Activated CD4-positive, alpha-beta memory T cell treated with anti-CD3 and anti-CD28 coated beads, Interleukin-2, amount 10 ng/mL, durations not matched to agents 7 days and 5 days (primary cell): ENCODE measurements at places on chromosomes 3 and 15.

GRCh38 chr3:23252122-23252521, 49.0 kb downstream of the UBE2E2 start:
- DNase-seq, result no peak

GRCh38 chr3:117133066-117133465, 423.5 kb downstream of the TUSC7 start:
- DNase-seq, result no peak

DNA sequence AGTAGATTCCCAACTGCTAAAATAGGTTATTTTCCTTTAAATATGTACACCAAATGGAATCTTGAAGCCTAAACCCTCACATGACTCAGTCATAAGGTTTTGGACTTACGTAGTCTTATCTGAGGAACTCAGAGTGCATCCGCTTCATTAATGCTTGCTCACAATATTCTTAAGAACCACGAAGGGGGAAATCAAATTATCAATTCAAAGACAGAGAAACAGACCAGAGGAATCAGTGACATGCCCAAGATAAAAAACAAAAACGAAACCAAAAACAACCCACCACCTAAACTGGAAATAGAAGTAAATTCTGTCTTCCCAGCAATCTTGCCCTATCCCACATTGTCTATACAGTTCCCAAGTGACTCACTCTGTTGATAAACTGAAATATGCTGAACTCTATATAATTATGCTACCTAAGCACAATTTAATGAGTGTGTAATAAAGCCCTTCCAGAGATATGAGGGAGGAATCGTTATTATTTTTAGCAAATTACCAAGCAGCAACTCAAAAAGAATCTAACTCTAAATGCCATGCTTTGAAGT, 135.4 kb upstream of the CBLB start:
- no peak for DNase-seq

DNA sequence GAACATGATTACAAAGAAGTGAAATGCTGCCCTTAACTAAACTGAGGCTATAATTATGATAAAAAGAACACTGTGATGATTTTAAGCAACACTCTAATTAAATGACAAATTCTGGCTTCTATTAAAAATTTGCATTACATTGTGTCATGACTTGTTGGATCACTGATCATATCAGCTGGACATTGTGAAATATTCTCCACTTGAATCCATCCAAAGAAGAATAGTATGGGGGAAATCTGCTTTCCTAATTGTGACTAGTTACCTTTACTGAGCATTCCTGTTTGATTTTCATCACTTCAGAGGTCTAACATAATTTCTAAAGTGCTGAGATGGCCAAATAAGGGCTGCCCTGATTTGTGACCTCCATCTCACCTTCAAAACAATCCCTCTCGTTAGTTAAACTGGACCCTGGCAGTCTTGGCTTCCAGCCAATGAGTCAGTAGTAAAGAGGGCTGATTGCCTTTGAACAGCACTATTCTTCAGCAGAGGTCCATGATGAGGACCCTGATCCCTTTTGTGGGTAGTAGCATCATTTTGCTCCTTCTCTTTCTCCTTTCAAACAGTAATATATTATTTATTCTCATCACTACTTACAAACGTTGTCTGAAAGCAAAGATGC, 53.5 kb upstream of the LEKR1 start:
- no peak for DNase-seq

DNA sequence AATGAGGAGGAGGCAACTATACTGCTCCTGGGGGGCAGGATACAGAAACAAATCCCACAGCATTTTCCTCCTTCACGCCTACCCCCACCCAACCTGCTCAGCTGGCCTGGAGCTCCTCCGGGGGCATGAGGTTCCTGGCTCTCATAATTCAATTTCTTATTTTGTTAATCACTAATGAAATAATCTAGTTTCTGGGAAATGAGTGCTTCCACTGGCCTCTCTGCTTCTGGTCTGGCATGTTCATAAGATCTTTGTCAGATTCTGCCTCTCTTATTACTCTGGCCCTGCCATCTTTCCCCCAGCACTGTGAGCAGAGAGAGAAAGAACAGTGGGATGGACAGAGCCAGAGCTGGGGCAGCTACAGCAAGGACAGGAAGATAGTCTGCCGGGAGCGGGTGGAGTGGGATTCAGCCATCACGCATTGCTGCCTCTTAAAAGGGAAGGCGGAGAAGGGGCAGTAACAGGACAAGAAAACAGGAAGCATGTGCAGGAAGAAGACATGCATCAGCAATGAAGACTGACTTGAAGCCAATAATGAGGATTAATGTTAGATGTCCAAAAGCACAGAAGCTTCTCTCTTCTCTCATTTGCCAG, 13.6 kb downstream of the RPAP1 start:
- no peak for DNase-seq

- no peak for DNase-seq
Observed at GRCh38 chr3:194988495-194989165, 282.3 kb downstream of the XXYLT1 start.

- no peak for DNase-seq
Observed at GRCh38 chr3:190001426-190001825, 119.3 kb downstream of the P3H2 start.

DNA sequence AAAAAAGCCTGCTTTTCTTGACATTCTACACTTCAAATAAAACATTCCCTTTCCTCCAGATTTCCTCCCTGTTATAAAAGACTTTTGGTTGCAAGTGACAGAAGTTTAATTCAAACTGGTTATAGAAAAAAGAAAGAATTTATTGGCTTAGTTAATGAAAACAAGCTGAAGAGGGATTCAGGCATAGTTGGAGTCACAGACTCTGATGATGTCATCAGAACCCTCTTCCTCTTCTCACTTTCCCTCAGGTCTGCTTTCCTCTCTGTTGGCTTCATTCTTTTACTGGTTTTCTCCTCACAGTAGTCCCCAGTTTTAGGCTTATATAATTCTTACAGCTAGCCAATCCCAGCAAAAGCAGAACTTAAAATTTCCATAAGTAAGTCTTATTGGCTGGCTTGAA, 32.0 kb upstream of the MBNL1 start:
- DNase-seq, result no peak

DNA sequence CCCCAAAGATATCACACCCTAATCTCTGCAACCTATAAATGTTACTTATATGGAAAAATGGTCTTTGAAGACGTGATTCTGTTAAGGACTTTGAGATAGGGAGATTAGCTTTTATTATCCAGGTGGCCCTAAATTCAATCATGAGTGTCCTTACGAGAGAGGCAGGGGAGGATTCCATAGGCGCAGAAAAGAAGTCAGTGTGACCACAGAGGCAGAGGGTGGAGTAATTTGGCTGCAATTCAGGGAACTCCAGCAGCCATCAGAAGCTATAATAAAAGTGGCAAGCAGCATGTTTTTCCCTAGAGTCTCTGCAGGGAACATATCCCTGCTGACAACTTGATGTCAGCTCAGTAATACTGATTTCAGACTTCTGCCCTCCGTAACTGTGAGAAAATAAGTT, 315.2 kb upstream of the ROBO2 start:
- no peak for DNase-seq

GRCh38 chr3:103195216-103195615, 760.4 kb downstream of the ZPLD1 start:
- DNase-seq, result no peak

DNA sequence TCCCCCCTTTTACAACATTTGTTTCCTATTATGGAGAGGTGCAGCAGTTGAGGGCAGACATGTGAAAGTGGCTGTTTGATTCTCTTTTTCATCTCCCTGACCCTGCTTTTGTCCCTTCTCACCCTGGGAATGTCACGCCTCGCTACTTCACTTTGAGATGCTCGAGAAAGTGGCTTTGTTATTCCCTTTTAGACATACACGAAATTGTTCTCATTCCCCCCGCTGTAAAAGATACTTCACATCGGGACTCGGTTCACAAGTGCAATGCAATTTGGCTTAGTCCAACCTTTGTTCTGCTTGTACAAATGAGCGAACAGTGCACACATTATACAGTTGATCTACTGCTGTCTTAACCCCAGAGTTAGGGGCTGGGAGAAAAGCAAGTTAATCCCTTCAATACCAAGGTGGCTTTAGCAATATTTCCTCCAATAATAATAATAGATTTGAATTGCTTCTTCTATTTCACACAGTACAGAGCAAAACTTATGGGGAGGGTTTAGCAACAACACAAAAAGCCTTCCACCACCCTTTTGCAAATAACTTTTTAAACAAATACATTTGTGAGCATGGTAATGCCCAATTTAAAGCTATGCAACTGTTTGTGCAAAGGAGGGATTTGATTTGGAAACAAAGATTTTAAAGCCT, 5.7 kb upstream of the FOXB1 start:
- DNase-seq, result no peak

DNA sequence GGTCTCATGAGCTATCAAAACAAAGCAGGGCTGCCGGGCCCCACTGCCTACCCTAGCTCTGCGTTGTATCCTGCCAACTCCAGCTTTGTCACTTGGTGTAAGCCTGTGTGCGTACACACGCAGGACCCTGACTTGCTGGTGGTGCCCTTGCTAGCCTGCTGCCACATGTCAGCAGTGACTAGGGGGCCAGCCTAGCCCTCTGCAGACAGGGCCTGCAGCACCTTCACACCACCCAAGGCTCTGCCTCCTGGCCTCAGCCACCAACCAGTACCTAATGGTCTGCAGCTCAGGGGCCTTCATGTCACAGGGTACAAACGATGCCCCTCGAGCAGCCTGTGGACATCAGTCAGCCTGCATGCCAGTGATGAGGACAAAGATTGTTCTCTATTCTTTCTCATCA, 30.1 kb upstream of the DUSP7 start:
- DNase-seq, result no peak

GRCh38 chr15:58476525-58477162, 44.9 kb downstream of the LIPC start:
- no peak for DNase-seq

- DNase-seq, result peak; percentile 1
Observed at GRCh38 chr15:78630886-78631633, 9.9 kb downstream of the CHRNB4 start.

DNA sequence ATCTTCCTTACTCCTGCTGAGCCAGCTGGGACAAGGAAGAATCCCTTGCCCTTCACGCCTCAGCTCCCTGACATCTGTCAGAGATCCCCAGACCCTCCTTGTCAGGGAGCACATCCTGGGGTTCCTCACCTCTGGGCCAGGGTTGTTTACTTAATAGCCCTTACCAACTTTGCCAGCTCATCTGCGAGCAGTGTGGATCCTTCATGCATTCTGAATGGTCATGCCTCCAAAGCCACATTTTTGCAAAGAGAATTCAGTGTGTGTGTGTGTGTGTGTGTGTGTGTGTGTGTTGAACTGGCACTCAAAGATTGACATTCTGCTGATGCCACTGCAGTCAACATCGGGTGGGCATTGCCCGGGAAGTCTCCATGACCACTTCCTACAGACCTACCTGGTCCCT, 112.6 kb downstream of the SLC49A4 start:
- no peak for DNase-seq

DNA sequence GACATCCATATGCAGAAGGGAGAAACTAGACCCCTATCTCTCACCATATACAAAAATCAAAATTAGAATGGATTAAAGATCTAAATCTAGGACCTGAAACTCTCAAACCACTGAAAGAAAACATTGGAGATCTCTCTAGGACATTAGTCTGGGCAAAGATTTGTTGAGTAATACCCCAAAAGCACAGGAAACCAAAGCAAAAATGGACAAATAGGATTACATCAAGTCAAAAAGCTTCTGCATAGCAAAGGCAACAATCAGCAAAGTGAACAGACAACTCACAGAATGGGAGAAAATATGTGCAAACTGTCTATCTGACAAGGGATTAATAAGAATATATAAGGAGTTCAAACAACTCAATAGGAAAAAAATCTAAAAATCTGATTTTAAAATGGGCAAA, 54.8 kb downstream of the MYO9A start:
- DNase-seq, result no peak

GRCh38 chr3:100761951-100762350, 52.7 kb downstream of the TFG start:
- no peak for DNase-seq

DNA sequence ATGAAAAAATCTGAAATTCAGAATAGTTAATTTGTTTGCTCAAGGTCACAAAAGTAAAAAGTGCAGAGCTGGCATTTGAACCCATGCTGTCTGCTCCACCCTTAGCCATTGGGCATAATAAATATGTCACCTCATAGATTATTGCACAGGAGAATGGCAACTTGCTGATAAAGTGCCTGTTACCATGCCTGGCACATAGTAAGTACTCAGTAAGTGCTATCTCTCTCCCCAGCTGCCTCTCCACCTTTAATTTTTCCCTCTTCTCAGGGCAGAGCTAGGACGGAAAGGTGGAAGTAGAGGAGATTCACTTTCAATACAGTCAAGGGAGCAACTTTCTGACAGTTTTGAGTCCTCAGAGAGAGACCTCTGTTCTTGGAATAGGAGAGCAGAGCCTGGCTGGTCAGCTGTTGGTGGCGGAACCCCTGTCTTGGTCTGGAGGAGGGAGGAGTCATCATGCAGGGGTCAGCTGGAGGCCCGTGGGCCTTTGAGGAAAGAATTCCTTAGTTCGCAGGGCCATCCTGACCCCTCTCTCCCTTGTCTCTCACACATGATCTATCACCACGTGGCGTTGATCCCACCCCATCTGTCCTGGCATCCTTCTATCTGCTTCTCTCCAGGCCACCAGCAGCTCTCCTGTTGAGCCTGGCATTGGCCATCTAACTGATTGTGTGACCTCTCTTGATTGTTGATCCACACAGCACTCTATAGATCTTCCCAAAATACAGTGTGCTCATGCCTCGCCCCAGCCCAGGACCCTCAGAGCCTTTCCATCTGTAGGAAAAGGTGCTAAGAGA, 149.3 kb downstream of the RPLP1 start:
- no peak for DNase-seq

- DNase-seq, result no peak
Observed at GRCh38 chr3:29212789-29213433, 68.0 kb upstream of the RBMS3 start.

GRCh38 chr15:59384507-59384906, 11.8 kb upstream of the MYO1E start:
- peak; percentile 49 for DNase-seq

- DNase-seq, result no peak
Observed at GRCh38 chr15:43974852-43975251, 148.1 kb downstream of the WDR76 start.

GRCh38 chr3:32855350-32855953, 37.7 kb downstream of the TRIM71 start:
- DNase-seq, result no peak

GRCh38 chr3:116553355-116553754, 108.1 kb upstream of the LSAMP start:
- DNase-seq, result no peak

DNA sequence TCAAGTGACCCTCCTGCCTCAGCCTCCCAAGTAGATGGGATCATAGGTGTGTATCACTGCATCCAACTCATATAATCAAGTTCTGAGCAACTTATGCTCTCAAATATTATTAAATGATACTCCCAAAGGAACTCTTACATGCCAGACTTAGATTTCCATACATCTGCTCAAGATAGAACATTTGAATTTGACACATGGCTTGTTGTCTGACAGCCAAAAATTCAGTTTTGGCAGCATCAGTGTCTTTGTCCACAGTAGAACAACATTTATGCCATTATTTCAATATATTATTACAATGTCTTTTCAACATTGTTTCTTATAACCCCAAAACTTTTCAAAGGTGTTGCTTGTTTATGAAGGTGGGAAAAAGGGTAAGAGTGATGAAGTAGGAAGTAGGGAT, 116.2 kb downstream of the SUCNR1 start:
- DNase-seq, result no peak
